Fibroblast of villous mesenchyme (primary cell): ENCODE measurements at places on chromosomes 11 and 22.
A peak's percentile ranks its signal among the peaks of the same experiment; 100 is the strongest.

GRCh38 chr11:33474866-33475265 lies 217.7 kb downstream of the HIPK3 start:
- DNase-seq = no peak

GRCh38 chr11:96579656-96580055 lies 189.8 kb downstream of the JRKL start:
- no peak for DNase-seq

GRCh38 chr22:29343313-29343805 lies 27.9 kb upstream of the RASL10A start:
- peak; percentile 67 for DNase-seq

GRCh38 chr11:77517753-77518152 lies 43.9 kb upstream of the PAK1 start:
- no peak for DNase-seq

GRCh38 chr22:49909476-49910205 lies 8.6 kb downstream of the ALG12 start:
- no peak for DNase-seq

DNA sequence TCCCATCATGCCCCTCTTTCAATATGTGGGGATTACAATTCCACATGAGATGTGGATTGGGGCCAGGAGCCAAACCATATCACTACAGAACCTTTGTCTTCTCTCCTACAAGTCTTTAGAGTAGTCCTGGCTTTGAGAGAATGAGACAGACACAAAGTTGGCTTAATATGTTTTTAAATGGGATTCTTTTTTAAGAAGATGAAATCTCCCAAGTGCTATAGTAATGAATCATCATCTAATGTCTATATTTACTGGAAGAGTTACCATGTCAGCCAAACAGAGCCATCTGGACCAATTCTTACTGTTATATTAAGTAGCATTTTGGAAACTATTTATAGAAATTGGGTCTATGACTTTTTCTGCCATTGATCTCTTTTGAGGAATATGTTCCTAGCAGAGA lies 38.1 kb upstream of the CARD18 start:
- DNase-seq = peak; percentile 80

- no peak for DNase-seq
These were observed 182.0 kb upstream of the MTMR2 start for GRCh38 chr11:96105944-96106343.

DNA sequence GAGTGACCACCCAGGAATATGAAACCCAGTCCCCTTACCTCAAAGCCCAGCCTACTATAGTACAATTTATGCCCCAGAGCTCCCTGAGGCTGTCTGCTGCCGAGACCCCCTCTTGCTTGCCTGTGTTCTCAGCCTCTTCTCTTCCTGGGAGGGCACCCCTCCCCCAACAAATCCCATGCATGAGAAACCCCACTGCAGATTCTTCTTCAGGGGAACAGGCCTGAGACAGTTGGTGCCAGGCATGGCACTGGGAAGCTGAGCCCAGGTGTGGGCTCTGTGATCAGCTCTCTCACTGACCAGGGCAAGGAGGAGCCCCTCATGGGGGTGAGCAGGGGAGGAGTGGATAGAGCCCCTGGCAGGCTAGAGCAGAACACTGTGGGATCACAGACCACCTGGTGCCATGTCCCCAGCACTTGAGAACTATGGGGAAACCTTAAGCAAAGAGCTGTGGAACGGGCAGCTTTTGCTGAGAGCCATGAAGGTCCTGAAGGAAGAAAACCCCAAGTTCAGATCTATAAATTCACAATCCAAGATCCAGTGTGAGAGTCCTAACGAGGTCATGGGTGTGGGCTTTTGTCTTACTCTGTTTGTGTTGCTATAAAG lies 46.5 kb upstream of the TH start:
- no peak for DNase-seq

GRCh38 chr22:37892566-37893335 lies 13.3 kb upstream of the MICALL1 start:
- no peak for DNase-seq

- peak; percentile 8 for DNase-seq
These were observed 94.5 kb downstream of the CADM1 start for GRCh38 chr11:115409691-115410220.

DNA sequence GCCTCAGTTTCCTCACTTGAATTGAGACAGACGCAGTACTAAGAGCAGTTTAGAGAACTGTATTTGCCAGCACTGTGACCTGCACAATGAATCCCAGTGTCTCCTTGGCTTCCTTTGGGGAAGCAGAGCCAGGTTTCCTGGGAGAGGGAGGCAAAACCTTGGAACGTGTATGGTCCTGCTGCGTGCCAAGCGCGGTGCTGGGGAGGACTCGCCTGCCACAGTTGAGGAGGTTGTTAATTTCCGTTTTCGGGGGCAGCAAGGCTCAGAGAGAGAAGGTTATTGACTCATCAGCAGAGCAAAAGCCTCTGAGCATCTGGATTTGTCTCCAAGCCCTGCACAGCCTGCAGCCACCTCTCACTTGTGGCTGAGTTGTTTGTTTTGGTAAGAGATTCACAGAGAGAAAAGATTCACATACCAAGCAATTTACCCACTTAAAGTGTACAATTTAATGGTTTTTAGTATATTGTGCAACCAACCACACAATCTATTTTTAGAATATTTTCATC lies 10.8 kb downstream of the SYT12 start:
- DNase-seq = peak; percentile 96

- DNase-seq = peak; percentile 33
These were observed 17.4 kb downstream of the ARVCF start for GRCh38 chr22:19998991-19999820.

DNA sequence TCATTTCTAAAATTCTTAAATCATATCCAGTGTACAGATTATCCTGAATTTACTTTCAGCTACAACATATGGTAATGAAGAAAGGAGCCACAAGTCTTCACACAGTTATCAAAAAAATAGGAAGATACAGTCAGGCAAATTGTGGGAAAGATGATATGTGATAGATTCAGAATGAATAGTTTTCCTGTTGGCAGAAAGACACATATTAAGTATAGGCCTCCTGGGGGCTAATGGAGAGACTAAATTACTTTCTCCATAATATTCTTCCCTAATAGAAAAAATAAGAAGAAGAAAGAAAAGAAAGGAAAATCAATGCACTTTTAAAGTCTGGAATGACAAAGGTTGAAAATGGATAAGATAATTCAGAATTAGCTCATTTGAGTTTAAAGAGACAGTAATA lies 2073.5 kb downstream of the LRRC4C start:
- no peak for DNase-seq

- peak; percentile 28 for DNase-seq
These were observed 10.3 kb downstream of the PRDM10 start for GRCh38 chr11:129992161-129992944.

DNA sequence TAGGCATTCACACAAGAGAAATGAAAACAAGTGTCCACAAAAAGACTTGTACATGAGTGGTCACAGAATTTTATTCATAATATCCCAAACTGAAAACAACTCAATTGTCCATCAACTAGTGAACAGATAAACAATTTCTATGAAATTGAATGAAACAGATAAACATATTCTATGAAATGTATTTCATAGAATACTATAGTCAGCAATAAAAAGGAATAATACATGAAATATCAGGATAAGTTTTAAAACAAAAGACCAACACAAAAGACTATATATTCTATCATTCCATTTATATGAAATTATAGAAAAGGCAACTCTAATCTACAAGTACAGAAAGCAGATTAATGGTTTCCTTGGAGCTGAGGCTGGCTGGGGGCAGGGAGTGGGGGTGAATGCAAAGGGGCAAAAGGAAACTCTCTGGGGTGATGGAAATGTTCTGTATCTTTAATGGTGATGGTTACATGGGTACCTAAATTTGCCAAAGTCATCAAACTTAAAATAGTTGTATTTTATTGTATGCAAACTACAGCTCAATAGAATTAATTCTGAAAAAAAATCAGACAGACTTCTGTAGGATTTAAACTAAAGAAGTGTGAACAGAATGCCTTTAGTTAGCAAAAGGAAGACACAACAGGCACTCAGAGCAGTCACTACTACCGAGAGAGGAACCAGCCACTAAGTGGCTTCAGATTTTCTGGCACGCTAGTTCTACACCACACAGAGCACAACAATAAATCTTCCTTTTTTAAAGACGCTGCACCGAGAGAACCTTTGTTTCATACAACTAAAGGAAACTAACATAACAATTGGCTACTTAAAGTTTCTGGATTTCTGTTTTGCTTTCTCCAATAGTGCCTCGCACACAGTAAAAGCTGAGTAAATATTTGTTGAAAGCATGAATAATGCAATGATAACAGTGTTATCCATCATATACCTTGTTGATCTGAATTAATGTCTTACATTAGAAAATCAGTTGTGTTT lies 15.4 kb downstream of the CCDC34 start:
- DNase-seq = no peak

DNA sequence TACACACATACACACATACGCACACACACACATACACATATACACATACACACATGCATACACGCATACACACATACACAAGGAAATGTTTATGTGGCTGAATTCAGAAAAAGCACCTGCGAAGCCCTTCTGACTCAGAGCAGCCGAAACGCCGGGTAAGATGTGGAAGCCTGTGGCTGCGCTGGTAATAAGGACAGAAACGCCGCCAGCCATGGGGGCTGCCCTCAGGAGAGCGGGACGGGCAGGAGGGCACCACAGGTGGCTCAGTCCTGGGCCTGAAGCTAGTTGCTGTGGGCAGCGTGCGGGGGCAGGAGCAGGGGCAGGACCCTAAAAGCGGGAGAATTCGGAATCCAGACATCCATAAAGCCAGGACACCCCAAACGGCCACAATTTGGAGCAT lies 378.3 kb downstream of the BRD1 start:
- no peak for DNase-seq

GRCh38 chr11:127114035-127114434 lies 113.5 kb upstream of the KIRREL3 start:
- DNase-seq = no peak

DNA sequence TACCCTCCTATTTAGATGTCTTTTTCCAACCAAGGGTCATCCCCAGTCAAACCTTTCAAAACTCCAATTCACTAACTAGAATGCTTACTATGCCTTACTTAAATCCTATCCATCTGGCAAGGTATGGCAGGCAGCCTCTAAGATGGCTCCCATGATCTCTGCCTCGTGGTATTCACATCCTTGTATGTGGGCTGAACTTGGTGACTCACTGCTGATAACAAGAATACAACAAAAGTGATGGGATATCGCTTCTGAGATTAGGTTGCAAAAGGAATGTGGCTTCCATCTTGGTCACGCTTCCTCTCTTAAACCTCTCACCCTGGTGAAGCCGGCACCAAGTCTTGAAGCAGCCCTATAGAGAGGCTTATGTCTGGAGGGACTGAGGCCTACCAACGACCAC lies 29.6 kb upstream of the UPB1 start:
- DNase-seq = peak; percentile 86

GRCh38 chr11:32830796-32831195 lies 1.1 kb downstream of the PRRG4 start:
- DNase-seq = no peak

DNA sequence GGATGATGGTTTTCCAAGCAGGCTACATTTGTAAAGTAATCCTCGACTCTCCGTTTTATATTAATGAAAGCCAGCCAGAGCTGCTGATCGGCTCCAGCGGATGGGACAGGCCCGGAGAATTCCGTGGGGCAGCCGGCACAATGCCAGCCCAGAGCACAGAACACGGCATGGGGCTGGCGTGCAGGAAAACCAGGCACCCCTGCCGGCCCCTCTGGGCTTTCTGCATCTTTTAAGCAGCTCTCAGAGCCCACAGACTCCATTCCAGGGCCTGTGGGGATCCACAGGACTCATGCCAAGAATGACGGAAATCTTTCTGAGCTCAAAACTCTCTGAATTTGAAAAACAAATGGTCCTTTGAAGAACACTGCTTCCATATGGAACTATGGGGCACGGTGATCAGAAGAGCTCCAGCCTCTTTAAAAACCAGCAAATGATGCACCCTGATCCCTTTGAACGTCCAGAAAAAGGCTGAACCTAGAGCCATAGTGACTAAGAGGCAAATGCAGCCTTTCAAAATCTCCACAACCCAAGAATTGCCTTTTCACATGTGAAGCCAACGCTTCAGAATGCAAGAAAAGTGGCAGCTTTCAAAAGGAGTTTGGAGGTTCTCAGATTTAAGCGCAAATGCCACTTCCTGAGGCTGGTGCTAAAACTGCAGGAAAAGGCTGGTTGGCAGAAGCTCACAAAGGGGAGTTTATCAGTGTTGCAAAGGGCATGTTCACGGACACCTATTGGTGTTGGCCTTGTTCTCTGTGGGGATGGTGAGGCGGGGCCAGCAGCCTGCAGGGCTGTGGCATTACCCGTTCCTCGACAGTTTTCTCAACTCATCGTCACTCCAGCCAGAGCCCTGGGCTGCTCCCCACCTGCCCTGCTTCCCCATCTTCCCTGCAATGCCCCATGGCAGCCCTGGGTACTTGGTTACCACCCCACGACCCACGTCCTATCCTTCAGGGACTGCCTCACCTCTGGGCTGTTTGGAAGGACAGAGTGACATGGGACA lies 212.5 kb downstream of the CTTN start:
- DNase-seq = no peak

GRCh38 chr11:76162336-76163288 lies 43.7 kb downstream of the WNT11 start:
- DNase-seq = no peak

GRCh38 chr11:95821640-95822039 lies 31.3 kb downstream of the CEP57 start:
- DNase-seq = peak; percentile 69

GRCh38 chr11:73227571-73228211 lies 9.6 kb downstream of the P2RY2 start:
- no peak for DNase-seq

DNA sequence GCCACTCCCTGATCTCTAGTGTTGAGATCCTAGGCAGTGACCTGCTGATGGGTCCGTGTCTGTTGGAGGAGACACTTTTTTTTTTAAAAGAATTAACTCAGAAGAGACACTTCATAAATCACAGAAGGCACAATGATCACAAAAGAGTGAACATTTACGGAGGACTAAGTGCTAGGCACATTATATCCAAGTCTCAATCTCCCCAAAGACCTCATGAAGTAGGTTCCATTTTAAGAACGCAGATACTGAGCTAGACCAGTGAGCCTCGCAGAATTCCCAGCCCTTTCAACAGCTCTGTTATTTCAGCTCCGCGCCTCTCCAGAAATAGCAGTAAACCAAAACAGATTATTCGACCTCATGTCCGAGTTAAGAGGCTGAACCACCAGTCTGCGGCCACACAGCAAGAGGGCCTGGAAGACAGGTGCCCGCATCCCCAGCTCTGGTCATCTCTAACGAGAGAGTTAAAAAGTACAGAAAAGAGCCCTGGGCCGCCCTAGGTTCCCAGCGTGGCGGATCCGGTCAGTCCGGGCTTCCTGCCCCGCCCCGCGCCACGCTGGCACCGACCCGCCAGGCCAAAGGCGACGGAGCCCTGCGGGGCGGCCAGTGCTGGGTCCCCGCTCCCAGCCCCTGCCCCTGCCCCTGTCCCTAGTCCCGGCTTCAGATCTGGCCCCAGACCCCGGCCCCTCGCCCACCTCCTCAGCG lies 612 bp downstream of the XBP1 start:
- DNase-seq = peak; percentile 69

GRCh38 chr11:65492637-65493366 lies 6.0 kb upstream of the MALAT1 start:
- peak; percentile 93 for DNase-seq

- DNase-seq = no peak
These were observed 22.9 kb upstream of the IGSF22 start for GRCh38 chr11:18748766-18749365.
